ENCODE measurements at places on chromosomes 2 and 18. TPM values are rescaled to one million over a fixed set of nuclear protein-coding genes. Genes with fewer than 3 reads are reported as not detected.

- H3K4me1 ChIP-seq, result peaks cover 14% of the 10 kb centered on the region
- no peak for DNase-seq
- no peak overlapping the region for H3K27ac ChIP-seq
- no peaks in the 10 kb centered on the region for H3K27me3 ChIP-seq
- no peaks in the 10 kb centered on the region for H3K36me3 ChIP-seq
These were observed 70.0 kb upstream of the ATL2 start for GRCh38 chr2:38446906-38447561.

- H3K36me3 ChIP-seq, result no peaks in the 10 kb centered on the region
- H3K27me3 ChIP-seq, result no peaks in the 10 kb centered on the region
- no peak overlapping the region for H3K27ac ChIP-seq
- peak; percentile 87 for DNase-seq
These were observed 22.2 kb downstream of the FAP start for GRCh38 chr2:162221064-162221463.

DNA sequence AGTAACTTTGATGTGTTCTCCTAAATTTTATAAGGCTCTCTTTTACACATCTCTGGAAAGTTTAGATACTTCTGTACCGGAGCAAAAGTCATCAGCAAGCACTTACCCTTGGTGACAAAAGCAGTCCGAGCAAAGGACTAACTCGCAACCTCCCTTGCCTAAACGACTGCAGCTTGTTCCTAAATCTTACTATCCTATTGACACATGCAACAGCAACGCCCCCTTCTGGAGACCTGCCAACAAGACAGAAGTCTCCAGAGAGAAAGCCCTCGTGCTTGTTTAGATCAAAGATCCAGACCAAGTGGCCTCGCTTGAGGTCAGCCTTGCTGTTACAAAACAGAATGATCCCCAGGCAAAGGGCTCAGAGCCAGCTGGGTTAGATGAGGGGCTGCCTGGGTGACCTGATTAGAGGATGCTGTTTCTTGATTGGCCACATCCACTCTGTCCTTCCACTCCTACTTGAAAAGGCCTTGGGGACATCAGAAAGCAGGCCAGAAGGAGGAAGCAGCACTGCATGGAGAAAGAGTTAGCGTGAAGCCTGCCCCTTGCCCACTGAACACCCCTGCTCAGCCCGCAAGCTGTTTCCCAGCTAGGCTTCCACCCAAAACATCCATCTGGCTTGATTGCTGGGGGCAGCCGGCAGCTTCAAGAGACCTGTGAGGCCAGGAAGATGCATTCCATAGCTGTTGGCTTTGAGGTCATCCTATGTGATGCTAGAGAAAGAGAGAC, 94.3 kb downstream of the HNRNPLL start:
- no peak overlapping the region for H3K4me3 ChIP-seq
- no peaks in the 10 kb centered on the region for H3K36me3 ChIP-seq
- H3K27ac ChIP-seq, result no peak overlapping the region
- H3K27me3 ChIP-seq, result no peaks in the 10 kb centered on the region
- peak; percentile 82 for DNase-seq

DNA sequence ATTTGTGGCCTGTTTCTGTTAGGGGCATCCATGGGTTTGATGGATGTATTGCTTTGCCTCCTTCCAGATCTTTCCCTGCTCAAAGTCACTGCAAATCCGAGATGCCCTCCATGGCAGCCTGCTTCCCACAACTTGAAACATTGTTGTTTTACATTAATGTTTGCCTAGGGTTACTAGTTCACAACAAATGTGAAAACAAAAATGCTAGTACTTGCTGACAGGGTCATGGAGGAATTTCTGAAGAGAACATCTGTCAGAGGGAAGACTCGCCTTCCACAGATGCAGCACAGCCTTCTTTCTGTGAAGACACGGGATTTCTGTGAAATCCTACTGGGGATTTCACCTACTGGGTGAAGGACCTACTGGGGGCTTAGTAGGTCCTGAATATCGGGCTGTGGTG, 260.0 kb upstream of the FN1 start:
- H3K4me3 ChIP-seq, result no peak overlapping the region
- peaks cover 21% of the 10 kb centered on the region for H3K4me1 ChIP-seq
- no peaks in the 10 kb centered on the region for H3K27me3 ChIP-seq

- H3K27ac ChIP-seq, result no peak overlapping the region
- no peak for DNase-seq
- no peaks in the 10 kb centered on the region for H3K4me1 ChIP-seq
- no peaks in the 10 kb centered on the region for H3K36me3 ChIP-seq
These were observed 10.0 kb upstream of the TTR start for GRCh38 chr18:31581498-31582197.

- H3K4me3 ChIP-seq, result no peak overlapping the region
- no peaks in the 10 kb centered on the region for H3K4me1 ChIP-seq
- H3K36me3 ChIP-seq, result no peaks in the 10 kb centered on the region
- DNase-seq, result no peak
- no peaks in the 10 kb centered on the region for H3K27me3 ChIP-seq
These were observed 655.5 kb downstream of the DCDC2C start for GRCh38 chr2:4358837-4359236.

SP5 gene
- total RNA-seq, result 2.5 TPM

ITGB6 gene
- 109 TPM for total RNA-seq

RAB6C gene
- not detected for total RNA-seq

Measured in upper lobe of right lung (tissue), 1 donor.